ENCODE measurements at places on chromosomes 11 and 22.

GRCh38 chr11:27217948-27218420 lies 145.0 kb downstream of the CCDC34 start:
- no peak for DNase-seq

DNA sequence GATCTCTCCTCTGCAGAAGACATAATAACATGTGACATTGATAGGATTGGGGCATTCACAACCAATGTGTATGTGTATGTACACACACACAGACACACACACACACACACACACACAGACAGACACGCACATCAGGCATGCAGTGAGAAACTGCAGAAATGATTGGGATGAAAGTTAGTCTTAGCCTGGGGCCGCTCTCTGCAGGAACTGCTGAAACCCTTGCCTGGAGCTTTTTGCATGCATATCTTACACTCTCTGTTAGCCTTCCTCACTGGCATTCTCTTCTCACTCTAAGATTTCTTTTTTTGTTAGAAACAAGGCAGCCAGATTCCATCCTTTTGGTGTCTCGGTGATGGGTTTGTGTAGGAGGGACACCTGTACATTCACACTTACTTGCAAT lies 337.9 kb downstream of the NELL1 start:
- DNase-seq, result no peak

DNA sequence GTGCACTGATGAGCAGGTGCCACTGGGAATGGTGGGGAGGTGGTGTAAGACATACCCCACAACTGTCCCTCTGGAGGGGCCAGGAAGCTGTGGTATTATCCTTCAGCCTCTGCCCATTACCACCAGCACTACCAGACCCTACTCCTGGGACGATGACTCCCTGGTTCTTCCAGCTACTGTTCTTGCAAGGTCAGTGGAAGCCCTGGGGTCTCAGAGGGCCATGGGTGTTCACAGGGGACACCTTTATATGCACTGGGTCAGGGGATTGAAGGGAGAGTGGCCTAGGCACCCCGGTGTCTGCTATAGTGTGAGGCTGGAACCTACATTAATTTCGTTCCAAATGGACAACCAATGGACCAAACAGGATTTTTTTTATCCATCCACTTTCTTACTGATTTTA lies 102.1 kb downstream of the RPS6KA4 start:
- DNase-seq, result no peak

- DNase-seq, result no peak
Observed at GRCh38 chr11:2704356-2704755, 4.6 kb upstream of the KCNQ1OT1 start.

- DNase-seq, result no peak
Observed at GRCh38 chr22:47307822-47308221, 545.4 kb downstream of the TBC1D22A start.

GRCh38 chr22:36107436-36107835 lies 53.1 kb downstream of the APOL3 start:
- DNase-seq, result no peak

- DNase-seq, result no peak
Observed at GRCh38 chr22:36073476-36073875, 44.9 kb upstream of the RBFOX2 start.

GRCh38 chr22:47309476-47309875 lies 547.0 kb downstream of the TBC1D22A start:
- DNase-seq, result no peak

DNA sequence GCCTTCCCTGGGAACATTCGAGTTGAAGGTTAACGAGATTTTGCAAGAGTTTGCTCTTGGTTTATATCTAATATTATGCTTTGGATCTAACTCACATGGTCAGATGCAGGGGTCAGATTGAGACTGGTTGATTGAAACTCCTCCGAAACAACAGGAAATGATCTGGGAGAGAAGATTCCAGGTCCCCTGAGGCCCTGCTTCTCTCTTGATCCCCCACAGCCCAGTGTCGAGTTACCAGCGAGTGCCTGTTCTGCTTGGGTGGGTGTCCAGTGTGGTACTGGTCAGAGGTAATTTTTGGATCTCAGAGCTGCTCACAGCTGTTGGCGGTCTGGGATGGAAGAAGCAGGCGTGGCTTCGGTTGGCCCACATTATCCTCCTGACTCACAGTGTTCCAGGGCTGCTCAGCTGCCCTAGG lies 9.2 kb downstream of the FBLN1 start:
- DNase-seq, result no peak

DNA sequence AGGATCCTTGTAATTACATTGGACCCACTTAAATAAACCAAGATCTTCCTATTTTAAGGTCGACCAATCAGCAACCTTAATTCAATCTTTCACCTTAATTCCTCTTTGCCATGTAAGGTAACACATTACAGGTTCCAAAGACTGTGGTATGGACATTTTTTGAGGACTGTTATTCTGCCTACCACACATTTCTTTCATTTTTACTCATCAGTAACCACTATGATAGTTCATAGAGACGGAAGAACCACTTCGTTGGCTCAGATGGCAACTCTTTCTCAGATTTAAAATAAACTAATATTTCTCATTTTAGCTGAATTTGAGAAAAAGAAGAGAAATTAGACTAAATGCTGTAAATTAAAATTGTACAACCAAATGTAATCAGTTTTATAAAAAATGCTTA lies 96.3 kb downstream of the PAX6 start:
- no peak for DNase-seq

GRCh38 chr11:65317025-65317786 lies 2.5 kb downstream of the CDC42EP2 start:
- no peak for DNase-seq

GRCh38 chr11:9222654-9223053 lies 42.5 kb downstream of the DENND5A start:
- DNase-seq, result no peak

GRCh38 chr11:762421-763072 lies 14.7 kb downstream of the GATD1 start:
- no peak for DNase-seq

GRCh38 chr11:72981080-72981479 lies 161.0 kb downstream of the FCHSD2 start:
- no peak for DNase-seq

DNA sequence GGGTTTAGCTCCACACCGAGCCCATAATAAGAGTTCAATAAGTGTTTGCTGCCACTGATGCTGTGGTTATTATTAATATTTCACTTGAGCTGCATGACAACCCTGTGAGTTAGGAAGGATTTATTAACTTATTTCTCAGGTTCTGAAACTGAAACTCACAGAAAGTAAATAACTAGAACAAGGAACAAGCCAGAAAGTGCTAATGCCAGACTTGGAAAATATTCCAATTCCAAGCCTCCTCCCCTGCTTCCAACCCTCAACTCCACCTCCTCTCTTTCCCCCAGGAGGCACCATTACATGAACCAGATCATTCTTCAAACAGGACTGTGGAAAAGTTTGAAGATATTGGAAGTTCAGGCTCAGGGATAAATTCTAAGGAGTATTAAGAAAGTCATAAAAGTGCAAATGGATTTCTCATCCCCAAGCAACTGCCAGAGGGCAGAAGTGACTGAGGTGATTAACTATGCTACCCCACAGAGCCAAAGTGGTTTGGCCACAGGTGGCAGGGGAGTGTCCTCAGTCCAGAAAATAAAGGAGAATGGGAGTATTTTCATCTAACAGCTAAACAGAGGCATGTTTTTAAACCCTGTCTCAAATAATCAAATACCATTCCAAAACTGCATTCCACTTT lies 3.2 kb upstream of the FJX1 start:
- no peak for DNase-seq

- no peak for DNase-seq
Observed at GRCh38 chr11:110645253-110645652, 67.0 kb downstream of the ARHGAP20 start.

- DNase-seq, result no peak
Observed at GRCh38 chr11:5288108-5288905, 13.4 kb downstream of the OR51B4 start.

DNA sequence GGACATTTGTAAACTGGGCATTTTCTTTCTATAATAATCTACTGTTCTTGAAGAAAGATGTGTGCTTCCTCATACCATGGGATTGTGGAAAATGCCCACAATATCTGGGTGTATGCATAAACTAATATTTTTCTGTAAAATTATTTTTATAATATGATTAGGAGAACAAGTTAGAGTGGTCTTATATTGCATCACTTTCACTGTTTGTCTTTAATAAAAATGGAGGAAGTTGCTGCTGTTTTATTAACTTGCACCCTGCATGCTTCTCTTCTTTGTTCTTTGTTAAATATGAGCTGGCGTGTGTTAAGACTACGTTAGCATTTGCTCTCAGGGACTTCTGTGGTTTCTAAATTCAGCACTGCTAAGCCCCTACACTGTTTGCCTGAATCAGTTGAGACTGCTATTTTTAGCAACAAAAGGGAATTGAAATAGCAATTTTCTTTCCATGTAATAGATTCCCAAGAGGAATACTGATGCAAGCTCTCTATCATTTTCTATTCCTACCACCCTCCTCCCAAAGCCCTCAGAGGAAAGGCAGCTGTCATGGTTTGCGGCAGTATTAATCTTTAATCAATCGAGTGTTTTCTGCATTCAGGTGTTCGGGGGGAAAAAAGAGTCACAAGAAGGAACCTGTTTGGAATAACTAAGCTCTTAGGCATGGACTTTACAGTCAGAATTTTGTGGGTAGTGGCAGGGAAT lies 56.1 kb downstream of the HSD17B12 start:
- no peak for DNase-seq

DNA sequence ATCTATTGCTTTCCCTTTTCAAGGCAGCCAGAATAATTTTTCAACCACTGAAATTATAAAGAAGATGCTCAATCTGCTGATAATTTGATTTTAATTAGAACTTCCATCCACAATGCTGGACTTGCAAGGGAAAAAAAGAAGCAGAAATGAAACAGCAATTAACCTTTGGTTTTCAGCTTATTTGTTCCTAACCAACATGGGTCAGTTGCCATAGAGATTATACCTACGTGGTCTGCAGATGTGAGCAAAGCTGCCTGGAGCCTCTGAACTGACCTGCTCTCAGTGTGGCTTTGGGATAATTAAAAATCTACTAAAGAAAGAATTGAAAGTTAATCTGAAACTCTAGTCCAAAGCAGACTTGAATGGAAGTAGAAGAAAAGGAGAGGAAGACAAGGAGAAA lies 195.7 kb upstream of the API5 start:
- DNase-seq, result no peak

GRCh38 chr11:73662445-73663157 lies 16.2 kb downstream of the PLEKHB1 start:
- DNase-seq, result no peak

Data from stimulated activated CD4-positive, alpha-beta T cell treated with anti-CD3 and anti-CD28 coated beads, Interleukin-1b, Interleukin-23, amount 100 ng/mL, for 24 hours (primary cell).